ENCODE measurements at places on chromosomes 7 and 10. TPM values are rescaled to one million over a fixed set of nuclear protein-coding genes. Genes with fewer than 3 reads are reported as not detected.
A peak's percentile ranks its signal among the peaks of the same experiment; 100 is the strongest.

The KLF14 gene
- not detected for total RNA-seq

The WDR11 gene
- 53.0 TPM for total RNA-seq

The DDC gene
- not detected for total RNA-seq

The GSTK1 gene
- 134 TPM for total RNA-seq

DNA sequence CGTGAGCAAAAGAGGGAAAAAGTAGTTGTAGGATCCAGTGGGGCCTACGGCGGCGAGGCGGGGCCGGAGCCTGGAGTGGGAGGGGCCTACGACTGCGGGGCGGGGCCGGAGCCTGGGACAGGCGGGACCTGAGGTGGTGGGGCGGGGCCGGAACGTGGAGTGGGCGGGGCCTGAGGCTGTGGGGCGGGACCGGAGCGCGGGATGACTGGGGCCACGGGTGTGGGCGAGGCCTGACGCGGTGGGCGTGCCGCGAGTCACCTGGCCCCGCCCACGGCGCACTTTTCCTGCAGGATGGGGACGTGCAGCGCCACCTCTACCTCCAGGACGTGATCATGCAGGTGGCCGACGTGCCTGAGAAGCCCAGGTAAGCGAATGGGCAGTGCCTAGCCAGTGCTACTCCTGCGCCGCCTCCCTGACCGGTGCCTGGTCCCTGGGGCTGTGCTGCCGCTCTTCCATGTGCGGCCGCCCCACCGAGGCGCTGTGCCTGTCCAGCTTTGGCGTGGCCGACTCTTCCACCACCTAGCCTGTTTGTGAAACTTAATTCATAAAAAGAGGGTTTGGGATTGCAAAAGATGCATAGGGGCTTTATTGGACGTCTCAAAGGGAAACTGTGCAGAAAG is 496 bp downstream of the ZNF511 start:
- peaks cover 9% of the 10 kb centered on the region for H3K36me3 ChIP-seq
- H3K4me1 ChIP-seq = peaks cover 17% of the 10 kb centered on the region
- DNase-seq = peak; percentile 85
- H3K27me3 ChIP-seq = no peaks in the 10 kb centered on the region
- peak overlapping the region; percentile 62 for H3K4me3 ChIP-seq
- peak overlapping the region; percentile 82 for H3K27ac ChIP-seq

- H3K4me3 ChIP-seq = no peak overlapping the region
- H3K4me1 ChIP-seq = peaks cover 17% of the 10 kb centered on the region
- DNase-seq = no peak
- H3K27ac ChIP-seq = no peak overlapping the region
Measured at GRCh38 chr7:66883716-66884115, 37.3 kb upstream of the TMEM248 start.

GRCh38 chr10:98259606-98260315 is 8.2 kb downstream of the LOXL4 start:
- peaks cover 1% of the 10 kb centered on the region for H3K27me3 ChIP-seq
- H3K4me1 ChIP-seq = no peaks in the 10 kb centered on the region
- DNase-seq = no peak
- H3K4me3 ChIP-seq = no peak overlapping the region
- no peak overlapping the region for H3K27ac ChIP-seq

DNA sequence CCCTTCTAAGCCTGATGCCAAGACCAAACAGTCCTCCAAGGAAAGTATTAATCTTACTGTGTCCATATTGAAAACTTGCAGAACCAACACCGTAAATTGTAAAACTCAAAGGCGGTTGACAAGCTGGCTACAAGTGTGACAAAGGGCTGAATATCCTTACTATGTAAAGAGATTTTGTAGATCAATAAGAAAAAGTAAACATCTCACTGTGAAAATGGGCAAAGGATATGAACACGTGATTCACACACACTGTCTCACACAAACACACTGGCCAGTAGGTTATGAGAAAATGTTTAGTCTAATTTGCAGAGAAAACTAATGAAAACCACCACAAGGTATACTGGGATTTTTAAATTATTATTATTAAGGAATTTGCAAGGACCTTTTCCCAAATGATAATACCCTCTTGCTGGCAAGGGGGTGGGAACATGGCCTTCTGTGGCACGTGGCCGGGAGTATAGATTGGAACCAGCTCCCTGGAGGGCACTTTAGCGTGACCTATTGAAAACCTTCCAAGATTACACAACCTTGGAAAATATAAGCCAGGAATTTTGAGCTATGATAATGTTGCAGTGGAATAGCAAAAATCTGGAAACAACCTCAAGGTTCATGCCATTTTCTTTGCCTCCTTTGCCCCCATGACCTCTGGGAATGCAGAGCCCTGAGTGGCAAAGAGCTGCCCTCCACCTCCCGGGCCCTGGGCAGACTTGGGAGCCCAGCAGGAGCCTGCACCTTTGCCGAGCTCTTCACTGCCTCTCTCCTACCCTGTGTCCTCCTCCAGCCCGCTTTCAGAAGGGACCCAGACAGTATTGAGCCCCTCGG is 26.2 kb upstream of the SLC29A3 start:
- H3K27ac ChIP-seq = no peak overlapping the region
- H3K27me3 ChIP-seq = no peaks in the 10 kb centered on the region
- no peaks in the 10 kb centered on the region for H3K36me3 ChIP-seq
- DNase-seq = no peak
